ENCODE measurements at places on chromosomes 1 and 21.

- DNase-seq: peak; percentile 23
Observed at GRCh38 chr1:161382214-161383019, 14.7 kb upstream of the CFAP126 start.

DNA sequence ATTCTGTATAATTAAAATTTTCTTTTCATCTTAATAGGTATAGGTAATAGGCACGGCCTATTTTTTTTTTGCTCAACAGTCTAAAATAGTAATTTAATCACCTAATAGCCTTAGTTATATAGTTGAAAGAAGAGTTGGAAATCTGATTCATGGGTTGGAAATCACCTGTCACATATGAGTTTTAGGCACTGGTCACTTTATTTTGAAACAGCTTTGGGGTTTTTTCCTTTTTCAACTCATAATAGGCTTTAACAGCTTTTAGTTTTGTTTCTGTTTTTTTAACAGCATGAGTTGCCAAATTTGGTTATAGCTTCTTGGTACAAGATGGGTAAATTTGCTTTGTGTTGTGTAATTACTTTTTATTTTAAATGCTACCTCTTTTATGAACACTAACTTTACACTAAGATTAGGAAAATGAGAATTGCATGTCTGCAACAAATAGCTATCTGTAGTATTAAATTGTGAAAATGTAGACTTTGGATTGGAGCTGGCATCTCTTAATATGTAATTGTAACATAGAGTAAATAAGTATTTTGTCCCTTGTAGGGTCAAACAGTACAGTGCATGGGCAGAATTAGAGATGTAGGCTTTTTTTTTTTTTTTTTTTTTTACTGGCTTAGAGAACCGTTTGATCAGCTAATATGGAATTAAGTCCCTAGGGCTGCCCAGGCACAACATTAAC, 109.8 kb downstream of the OSBPL9 start:
- DNase-seq: no peak

DNA sequence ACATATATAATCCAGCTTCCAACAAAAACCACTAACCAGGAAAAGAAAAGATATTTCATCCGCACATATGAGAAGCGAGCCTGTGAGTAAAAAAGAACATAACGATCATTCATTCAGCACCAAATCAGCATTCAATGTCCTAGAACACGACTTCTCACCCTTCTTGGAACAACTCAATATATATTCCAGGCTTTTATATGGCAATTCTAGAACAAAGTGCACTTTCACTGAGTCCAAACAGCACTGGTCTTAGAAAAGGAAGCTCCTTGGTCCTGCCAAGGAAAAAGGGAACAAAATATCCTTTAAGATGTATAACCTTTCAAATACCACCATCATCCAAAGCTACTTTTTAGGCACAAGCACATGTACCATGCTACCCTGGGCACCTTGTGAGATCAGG, 44.5 kb downstream of the RPL5 start:
- DNase-seq: no peak

DNA sequence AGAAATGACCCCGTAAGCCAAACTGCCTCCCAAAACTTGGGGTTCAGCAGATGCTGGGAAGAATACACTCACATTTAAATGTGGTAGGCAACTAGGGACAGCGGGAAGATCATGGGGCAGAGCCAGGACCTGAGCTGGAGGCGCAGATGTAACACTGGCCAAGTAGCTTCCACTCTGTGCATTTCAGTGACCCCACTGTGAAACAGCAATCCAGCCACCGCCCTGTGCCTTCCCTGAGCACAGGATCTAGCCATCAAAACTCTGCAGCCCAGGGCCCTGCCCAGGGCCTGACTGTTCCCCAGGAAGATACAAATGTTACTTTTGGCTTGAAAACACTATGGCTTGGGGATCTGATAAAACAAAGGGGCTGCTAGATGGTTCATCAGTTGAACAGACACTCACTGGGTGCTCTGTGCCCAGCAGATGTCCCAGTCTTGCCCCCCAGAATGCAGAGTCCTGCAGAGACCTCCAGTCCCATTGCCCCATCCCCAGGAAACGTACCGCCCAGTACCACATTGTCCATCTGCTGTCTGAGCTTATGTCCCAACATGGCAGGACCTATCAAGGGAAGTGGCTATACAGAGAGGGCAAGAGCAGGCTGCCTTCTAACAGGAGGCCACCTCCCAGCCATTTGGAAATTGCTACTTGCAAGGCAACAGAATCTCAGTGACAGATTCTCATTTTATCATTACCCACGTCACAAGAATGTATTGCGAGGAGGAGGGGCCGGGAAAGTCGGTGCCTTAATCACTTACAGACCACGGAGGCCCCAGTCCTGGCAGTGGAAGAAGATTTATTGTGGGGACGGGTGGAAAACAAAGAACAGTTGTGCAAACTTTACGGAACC, 124.0 kb downstream of the DMRTB1 start:
- no peak for DNase-seq

DNA sequence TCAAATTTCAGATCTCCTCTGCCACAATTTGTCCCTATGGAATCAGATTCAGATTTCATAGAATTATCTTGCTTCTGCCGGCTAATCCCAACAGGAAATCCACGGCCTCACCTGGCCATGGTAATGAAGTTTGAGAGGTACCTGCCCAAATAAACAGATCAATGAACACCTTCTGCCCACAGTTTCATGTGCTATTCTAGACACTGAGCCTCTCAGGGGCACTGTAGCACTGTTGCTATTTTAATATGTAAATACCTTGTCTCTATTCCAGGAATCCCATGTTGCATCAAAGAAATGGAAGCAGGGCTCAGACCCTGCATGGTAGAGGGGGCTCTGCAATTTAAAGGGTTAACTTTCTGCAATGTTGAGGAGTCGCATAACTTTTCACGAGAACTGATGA, 593.1 kb downstream of the PTBP2 start:
- no peak for DNase-seq

DNA sequence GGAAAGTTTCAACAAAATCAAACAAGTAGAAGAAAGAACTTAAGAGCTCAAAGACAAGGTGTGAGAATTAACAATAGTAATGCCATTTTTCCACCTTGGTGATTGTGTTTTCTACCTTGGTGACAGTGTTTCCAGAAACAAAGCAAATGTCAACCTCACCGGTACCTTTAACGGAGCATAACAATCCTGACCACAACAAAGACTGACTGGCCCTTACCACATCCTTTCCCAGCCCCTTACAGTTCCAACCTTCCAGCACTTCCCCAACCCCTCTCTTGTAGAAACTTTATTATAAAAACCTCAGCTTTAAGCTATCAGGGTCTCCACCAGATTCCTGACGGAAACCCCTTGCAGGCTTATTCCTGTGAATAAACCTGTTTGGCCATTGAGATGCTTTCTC, 16.7 kb downstream of the STYXL2 start:
- DNase-seq: no peak

GRCh38 chr1:235883261-235883927, 16.7 kb upstream of the LYST start:
- DNase-seq: no peak

DNA sequence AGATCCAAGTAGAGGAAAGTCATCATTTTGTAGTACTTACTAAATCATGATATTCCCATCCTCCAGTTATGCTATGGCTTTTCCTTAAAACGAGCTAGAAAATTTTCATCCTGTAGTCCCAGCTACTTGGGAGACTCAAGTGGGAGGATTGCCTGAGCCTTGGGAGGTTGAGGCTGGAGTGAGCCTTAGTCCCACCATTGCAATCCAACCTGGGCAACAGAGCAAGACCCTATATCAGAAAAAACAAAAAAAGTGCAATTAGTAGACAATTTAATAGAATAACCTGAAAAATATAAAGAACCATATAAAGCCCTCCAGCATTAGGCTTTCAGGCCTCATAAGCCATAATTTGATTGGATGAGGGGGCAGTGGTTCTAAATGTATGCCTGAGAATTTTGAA, 6.8 kb downstream of the UCK2 start:
- no peak for DNase-seq

GRCh38 chr1:1989789-1990188, 13.8 kb downstream of the CFAP74 start:
- DNase-seq: no peak

DNA sequence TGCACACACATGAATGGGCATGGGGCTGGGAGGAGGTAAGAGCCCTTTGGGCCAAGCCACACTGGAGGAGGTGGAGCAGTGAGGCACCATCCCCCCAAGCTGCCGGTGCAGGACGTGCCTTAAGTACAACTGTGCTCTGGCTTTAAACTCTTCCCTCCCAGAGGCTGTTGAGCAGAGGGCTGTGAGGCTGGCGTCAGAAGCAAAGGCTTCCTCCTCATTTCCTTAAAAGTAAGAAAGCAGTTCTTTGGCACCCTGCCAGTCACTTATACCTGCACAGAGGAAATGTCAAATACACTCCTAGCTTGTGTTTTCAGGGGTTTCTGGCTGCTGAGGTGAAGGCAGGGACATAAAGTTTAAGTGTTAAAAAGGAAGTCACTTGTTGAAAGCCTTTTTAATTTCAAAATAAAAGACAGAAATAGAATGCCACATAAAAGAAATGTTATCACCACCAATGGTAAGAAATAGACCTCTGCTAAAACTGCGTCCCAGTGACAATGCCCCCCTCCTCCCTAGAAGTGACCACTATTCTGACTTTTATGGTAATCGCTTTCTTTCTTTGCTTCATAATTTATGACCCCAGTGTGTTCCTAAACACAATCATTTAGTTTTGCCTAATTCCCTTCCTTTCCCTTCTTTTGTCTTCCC, 33.0 kb downstream of the LAMC2 start:
- no peak for DNase-seq

DNA sequence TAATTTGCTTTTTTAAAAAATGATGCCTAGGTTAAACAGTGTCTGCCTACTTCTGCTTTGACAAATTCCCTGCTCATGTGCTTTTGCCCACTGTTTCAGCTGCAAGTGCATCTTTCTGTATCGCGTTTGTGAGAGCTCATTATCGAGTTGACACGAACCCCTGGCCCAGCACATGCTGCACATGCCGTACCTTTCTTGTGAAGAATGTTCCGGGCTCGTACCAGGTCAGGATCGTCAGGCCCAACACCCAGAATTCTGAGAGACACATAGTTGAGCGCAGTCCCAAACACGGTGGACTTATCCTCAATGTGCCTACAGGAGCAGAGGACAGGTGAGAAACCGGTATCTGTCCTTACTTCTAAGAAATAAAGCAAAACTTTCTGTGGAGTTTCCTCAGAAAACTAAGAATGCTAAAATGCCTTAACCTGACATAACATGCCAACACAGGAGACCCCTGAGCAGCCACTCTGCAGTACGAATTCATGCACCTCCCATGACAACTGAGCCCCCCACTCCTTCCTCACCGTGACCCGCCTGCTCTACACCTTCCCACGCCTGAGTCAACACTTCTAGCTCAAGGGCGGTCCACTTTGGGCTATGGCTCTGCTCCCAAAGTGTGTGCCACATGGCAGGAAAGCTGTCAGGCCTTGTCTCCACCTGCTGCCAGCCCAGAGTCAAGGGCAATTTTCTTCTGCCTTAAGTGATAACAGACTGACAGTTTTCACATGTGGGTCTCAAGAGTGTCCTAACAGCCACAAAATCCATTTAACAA, 6.7 kb downstream of the LSS start:
- no peak for DNase-seq

GRCh38 chr1:183653462-183653794, 312 bp upstream of the APOBEC4 start:
- DNase-seq: no peak
